Cardiac muscle cell (in vitro differentiated cells and primary cell): ENCODE measurements at places on chromosomes 4 and X. TPM values are rescaled to one million over a fixed set of nuclear protein-coding genes. Genes with fewer than 3 reads are reported as not detected.
A peak's percentile ranks its signal among the peaks of the same experiment; 100 is the strongest.

- DNase-seq = no peak
Measured at GRCh38 chrX:10741003-10741402, 120.6 kb upstream of the MID1 start.

TMSB15B gene
- total RNA-seq = 5.0 and 10.2 TPM in 2 replicates

- DNase-seq = no peak
Measured at GRCh38 chr4:183356173-183356830, 34.1 kb upstream of the CLDN24 start.

USP17L18 gene
- not detected in 2 replicates for total RNA-seq

DNA sequence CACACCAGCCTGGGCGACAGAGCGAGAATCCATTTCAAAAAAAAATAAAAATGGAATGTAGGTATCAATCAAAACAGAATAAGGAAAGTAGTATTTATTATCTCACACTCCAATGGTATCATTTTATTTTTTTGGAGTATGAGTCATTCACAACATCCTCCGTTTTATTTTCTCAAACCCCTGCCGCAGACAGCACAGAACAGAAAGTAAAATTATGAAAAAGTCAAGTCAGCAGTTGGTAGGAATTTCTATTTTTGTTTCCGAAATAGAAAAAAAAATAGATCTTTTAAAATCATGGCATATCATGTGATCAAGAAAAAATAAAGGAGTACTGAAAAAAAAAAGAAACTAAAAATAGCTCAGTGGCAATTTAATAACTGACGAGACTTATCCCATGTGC, 490.7 kb upstream of the TENM3 start:
- DNase-seq = no peak

- peak; percentile 56 for DNase-seq
Measured at GRCh38 chr4:117134386-117134785, 49.0 kb upstream of the TRAM1L1 start.

GPR34 gene
- not detected in 2 replicates for total RNA-seq

AFP gene
- 0.67 and 0.77 TPM in 2 replicates for total RNA-seq

DUSP9 gene
- total RNA-seq = 5.4 and 8.7 TPM in 2 replicates

- no peak for DNase-seq
Measured at GRCh38 chrX:78075787-78076389, 28.2 kb upstream of the PGK1 start.

- DNase-seq = no peak
Measured at GRCh38 chr4:15670576-15670975, 11.1 kb upstream of the FAM200B start.

- no peak for DNase-seq
Measured at GRCh38 chr4:108556166-108556565, 64.2 kb upstream of the RPL34 start.

- DNase-seq = no peak
Measured at GRCh38 chr4:82528074-82528473, 33.7 kb downstream of the TMEM150C start.

- no peak for DNase-seq
Measured at GRCh38 chrX:120294651-120295050, 16.6 kb downstream of the TMEM255A start.

NR3C2 gene
- 0.56 and 2.5 TPM in 2 replicates for total RNA-seq

- no peak for DNase-seq
Measured at GRCh38 chr4:142567620-142568451, 278.3 kb downstream of the INPP4B start.

DNA sequence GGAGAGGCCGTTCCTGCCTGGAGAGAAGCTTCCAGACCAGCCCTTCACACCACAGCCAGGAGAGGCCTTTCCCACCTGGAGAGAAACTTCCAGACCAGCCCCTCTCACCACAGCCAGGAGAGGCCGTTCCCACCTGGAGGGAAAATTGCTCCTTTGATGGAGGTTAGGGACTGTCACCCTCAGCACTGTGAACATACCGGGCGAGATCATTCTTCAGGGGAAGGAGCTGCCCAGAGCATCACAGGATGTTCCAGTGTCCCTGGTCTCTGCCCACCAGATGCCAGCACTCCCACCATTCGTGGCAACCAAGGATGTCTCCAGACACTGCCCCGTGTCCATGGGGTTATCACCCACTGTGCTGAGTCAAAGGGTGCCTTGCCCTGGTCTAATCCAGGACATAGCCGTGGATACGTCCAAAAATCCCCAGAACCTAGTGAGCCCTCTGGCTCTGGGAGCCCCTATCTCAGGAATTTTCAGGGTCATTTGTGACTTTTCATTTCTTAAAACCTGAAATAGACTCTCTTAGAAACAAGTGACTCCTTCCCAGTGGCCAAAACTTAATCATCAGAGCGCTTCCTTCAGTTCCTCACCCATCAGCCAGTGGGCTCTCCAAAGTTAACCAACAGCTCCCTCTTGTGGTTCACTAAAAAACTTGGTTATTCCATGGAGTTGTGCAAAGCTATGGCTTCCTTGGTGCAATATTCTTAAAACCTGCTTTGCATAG, 80.2 kb downstream of the CRMP1 start:
- peak; percentile 84 for DNase-seq

DDX53 gene
- not detected in 2 replicates for total RNA-seq

DNA sequence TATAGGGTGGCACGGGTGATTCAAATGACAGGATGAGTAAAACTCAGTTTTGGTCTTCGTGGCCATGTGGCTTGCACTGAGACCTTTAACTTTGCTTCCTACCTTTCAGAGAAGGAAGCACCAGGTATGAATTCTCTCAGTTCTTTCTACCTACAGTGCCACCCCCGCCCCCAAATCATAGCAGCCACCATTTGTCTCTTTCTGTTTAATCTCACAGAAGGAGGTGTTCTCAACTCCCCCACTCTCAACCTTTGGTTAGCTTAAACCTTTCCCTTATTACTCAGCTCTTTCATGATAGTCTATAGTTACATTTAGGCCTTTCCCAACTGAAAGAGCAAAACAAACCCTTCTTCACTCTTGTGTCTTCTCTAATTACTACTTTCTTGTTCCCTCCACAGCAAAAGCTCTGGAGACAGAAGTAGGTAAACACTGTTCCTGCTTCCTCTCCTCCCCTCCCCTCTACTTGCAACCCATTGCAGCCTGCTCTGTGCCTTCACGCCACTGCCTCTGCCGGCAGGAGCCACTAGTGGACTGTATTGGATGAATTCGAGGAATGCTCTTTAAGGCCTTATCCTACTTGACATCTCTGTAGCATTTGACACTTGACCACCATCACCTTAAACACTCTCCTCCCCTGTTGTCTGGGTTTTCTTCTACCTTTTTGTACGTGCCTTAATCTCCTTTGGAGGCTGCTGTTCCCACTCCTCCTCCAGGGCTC, 123.7 kb downstream of the AFF1 start:
- no peak for DNase-seq

GRCh38 chr4:79297479-79297878, 28.4 kb downstream of the NAA11 start:
- no peak for DNase-seq
